ENCODE measurements at places on chromosomes 2 and 18. TPM values are rescaled to one million over a fixed set of nuclear protein-coding genes. Genes with fewer than 3 reads are reported as not detected.

Gene ITGA6
- 66.7 TPM for polyA plus RNA-seq

Gene TDRD15
- polyA plus RNA-seq = not detected

Gene CHAC2
- polyA plus RNA-seq = 2.5 TPM

Gene ERFE
- 6.6 TPM for polyA plus RNA-seq

Gene ADAM23
- 10.0 TPM for polyA plus RNA-seq

Gene OTOS
- not detected for polyA plus RNA-seq

Gene RAB17
- polyA plus RNA-seq = 1.2 TPM

Gene LHCGR
- 0.12 TPM for polyA plus RNA-seq

Gene RESP18
- polyA plus RNA-seq = not detected

Gene CCBE1
- polyA plus RNA-seq = 2.7 TPM

Gene ABCG5
- polyA plus RNA-seq = 0.78 TPM

Gene ZFAND2B
- 31.9 TPM for polyA plus RNA-seq

Gene RAMP1
- 41.9 TPM for polyA plus RNA-seq

Gene KLHL41
- 2,694 TPM for polyA plus RNA-seq

Gene AP1S3
- 0.87 TPM for polyA plus RNA-seq

Gene TMEM17
- 1.5 TPM for polyA plus RNA-seq

Gene AQP12A
- 1.4 TPM for polyA plus RNA-seq

Gene TMEFF2
- 30.7 TPM for polyA plus RNA-seq

Gene ANKRD62
- polyA plus RNA-seq = not detected

Gene LYG2
- not detected for polyA plus RNA-seq

Gene COL4A3
- 0.10 TPM for polyA plus RNA-seq

Gene MFSD6
- 14.3 TPM for polyA plus RNA-seq

Gene CLASP1
- 56.5 TPM for polyA plus RNA-seq

Gene CD8B
- 0.63 TPM for polyA plus RNA-seq

Gene SNORC
- polyA plus RNA-seq = 2.2 TPM

Gene PLGLB2
- 1.4 TPM for polyA plus RNA-seq

Gene ZNF396
- polyA plus RNA-seq = 1.5 TPM

Gene TM4SF20
- polyA plus RNA-seq = not detected

Gene NEB
- polyA plus RNA-seq = 1,306 TPM

Gene TEX51
- not detected for polyA plus RNA-seq

Gene TLX2
- polyA plus RNA-seq = not detected

Gene TBR1
- polyA plus RNA-seq = 0.04 TPM

Gene DNAH6
- polyA plus RNA-seq = 0.29 TPM

Gene C18orf54
- 7.7 TPM for polyA plus RNA-seq

Gene CLEC4F
- polyA plus RNA-seq = 0.15 TPM

Gene PASK
- 8.6 TPM for polyA plus RNA-seq

Gene INHBB
- 1.2 TPM for polyA plus RNA-seq

Gene GAD1
- 0.73 TPM for polyA plus RNA-seq

Gene PSMA8
- polyA plus RNA-seq = 0.10 TPM

Gene GAREM2
- polyA plus RNA-seq = 4.2 TPM

Gene PHOSPHO2
- 4.4 TPM for polyA plus RNA-seq

Gene CPSF3
- polyA plus RNA-seq = 33.8 TPM

Gene PLEK
- 7.6 TPM for polyA plus RNA-seq

Gene CACNB4
- polyA plus RNA-seq = 3.7 TPM

Gene CPLX4
- polyA plus RNA-seq = not detected

Gene GFPT1
- polyA plus RNA-seq = 23.8 TPM

Gene CTAGE1
- polyA plus RNA-seq = not detected

Gene SKOR2
- polyA plus RNA-seq = not detected
